ENCODE measurements at places on chromosomes 6 and 20. TPM values are rescaled to one million over a fixed set of nuclear protein-coding genes. Genes with fewer than 3 reads are reported as not detected.

DNA sequence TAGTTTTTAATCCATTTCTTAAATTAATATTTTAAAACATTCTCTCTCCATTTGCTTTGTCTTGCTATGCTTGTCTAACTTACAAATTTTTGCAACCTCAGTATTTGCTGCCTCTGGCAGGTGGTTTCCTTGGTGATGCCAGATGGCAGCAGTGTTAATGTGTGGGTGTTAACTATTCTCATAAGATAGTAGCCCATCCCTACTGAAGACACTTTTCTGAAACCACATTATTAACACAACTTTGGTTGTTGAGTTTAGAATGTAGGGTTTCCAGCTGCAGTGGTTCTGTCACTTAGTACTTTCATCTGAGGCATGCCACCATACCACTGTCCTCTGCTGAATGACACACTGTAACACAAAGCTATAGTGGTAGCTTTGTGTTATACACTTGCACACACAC lies 75.1 kb downstream of the MYO6 start:
- DNase-seq = no peak

GRCh38 chr20:24630486-24631172 lies 161.2 kb downstream of the SYNDIG1 start:
- DNase-seq = no peak

- DNase-seq = peak; percentile 35
Measured at GRCh38 chr6:132190815-132191175, 210.5 kb downstream of the MOXD1 start.

GRCh38 chr6:140669321-140669720 lies 1294.9 kb upstream of the CITED2 start:
- no peak for DNase-seq

DNA sequence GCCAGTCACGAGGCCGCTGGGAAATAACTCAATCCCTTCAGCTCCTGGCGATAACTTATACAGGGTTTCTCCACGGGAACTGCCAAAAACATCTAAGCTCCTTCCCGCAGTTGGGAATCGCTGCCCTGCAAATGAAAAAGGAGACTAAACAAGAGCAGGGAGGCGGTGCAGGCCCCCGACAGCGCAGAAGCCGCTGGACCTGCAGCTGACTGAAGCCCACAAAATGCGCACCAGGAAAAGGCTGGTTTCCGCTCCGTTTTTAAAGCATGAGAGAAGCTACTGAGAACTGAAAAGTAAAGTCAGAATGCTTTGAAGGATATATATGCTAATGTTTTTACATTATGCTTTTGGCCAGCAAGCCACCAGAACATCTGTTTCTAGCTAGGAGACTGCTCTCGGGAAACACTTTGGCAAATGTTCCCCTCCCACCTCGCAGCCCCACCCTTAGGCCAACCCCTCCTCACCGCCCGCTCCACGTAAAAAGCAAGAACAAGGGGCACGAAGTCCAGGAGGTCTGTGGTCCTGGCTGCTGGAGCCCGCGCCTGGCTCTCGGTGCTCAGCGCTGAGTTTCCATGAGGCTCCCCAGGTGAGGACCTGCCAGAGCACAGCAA lies 90.5 kb downstream of the SOD2 start:
- DNase-seq = no peak

DNA sequence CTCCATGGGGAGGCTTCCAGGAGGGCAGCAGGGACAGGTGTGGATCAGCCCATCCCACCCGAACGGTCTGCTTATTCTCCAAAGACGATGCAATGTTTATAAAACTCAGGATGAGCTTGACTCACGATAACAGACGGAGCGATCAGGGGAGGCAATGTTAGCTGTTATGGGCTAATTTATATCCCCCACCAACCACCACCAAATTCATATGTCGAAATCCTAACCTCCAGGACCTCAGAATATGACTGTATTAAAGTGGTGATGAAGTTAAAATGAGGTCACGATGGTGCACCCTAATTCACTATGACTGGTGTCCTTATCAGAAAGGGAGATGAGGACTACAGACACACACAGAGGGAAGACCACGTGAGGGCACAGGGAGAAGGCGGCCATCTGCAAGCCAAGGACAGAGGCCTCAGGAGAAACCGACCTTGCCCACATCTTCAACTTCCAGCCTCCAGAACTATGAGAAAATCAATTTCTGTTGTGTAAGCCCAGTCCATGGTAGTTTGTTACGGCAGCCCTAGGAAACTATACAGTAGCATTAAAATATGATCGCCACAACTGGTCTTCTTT lies 7.0 kb downstream of the ADTRP start:
- peak; percentile 78 for DNase-seq

- DNase-seq = no peak
Measured at GRCh38 chr6:48084201-48084600, 26.8 kb downstream of the PTCHD4 start.

- DNase-seq = peak; percentile 49
Measured at GRCh38 chr6:143507358-143508145, 4.0 kb downstream of the FUCA2 start.

DNA sequence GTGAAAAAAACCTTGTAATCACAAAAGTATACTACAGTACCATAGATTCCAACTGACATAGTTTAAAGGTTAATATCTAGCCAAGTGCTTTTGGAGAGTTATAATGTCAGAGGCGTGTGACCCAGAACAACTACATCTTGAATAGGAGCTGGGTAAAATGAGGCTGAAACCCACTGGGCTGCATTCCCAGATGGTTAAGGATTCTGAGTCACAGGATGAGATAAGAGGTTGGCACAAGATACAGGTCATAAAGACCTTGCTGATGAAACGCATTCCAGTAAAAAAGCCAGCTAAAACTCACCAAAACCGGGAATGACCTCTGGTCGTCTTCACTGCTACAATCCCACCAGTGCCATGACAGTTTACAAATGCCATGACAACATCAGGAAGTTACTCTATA lies 22.4 kb upstream of the KIAA0408 start:
- peak; percentile 79 for DNase-seq

GRCh38 chr6:162651505-162651904 lies 76.1 kb downstream of the PRKN start:
- DNase-seq = no peak

DNA sequence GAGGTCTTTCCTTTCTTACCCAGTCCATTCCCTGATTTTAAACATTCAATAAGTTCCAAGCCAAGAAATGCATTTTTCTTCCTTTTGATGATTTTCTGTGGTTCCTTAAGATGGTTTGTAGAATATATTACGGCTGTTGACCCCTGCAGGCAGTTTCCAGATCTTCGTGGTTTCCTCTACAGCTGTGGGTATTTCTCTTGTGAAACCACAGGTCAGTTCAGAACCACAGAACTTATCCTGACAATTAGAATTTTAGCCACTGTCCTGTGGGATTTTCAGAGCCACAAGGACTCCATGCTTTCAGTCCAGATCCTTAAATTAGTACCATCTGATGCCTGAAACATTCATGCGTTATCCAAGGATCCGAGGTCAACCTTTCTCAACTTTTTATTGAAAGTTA lies 29.7 kb upstream of the EXOC2 start:
- DNase-seq = peak; percentile 5

- peak; percentile 70 for DNase-seq
Measured at GRCh38 chr6:7145885-7146828, 38.4 kb downstream of the RREB1 start.

DNA sequence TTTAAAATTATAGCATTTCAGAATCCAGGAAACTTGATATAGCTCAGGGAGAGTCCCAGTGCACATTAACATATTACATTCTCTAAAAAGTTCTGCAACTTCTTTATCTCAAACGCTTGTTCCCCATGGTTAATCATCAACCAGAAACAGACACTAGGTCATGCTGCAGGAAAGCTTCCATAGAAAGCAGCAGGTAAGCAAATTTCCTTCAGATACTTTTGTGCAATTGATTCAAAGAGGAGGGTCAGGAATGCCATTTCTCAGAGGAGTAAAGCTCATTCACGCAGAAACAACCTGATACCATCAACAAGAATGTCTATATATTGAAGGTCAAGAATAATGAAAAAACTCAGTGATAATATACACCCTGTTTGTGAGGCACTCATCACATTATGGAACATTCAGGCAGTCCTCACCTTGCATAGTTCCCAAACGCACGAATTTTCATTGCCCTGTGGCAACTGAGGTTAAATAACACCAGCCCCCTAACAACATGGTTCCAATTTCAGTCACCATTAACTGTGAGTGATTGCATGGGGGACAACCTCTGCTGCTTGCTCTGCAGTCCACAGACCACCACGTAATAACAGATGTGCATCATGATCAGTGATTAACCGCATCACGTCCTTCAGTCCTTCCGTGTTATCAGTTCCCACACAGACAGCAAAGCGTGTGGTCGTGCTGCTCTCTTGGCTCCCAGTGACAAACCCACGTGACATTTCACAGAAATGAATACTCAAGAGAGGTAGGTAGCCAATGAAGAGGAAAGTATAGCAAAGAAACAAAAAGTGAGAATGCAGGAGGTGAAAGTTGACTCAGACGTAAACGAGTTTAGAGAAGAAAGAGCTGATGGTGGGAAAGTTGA lies 95.7 kb downstream of the LY86 start:
- DNase-seq = no peak

DNA sequence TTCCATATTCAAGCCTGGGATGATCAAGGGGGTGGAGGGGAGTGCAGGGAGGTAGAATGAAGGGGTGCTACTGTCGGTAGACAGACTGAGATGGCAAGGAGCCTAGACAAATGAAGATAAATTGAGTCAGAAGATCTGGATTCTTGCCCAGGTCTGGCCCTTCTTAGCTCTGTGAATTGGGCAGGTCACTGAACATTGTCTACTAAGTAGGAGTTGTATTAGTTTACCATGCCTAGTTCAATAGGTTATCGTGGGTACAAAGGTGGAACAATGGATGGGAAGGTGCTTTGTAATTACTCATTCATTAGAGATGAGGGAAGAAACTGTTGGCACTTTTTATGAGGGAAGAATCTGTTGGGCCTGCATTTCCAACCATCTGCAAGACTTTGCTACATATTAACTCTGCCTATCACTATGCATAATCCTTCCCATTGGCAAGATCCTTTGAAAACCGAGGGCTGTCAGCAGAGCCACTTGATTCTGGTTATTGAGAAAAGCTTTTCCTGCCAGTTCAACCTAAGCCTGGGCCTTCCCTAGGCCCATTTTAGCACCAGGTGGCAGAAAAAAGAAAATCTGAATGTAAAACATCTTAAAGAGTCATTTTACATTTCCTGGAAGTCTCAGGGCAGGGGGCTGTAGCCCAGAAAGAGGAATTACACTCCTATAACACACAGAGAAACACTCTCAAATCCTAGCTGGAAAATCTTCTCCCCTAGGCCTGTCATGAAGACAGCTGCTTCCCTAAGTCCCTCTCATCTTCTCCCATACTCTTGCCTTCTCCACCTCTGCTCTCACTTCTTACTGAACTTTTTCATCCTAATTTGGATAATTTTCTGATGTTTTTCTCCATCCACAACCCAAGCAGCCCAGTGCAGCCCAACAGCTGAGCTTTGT lies 103.5 kb downstream of the CD24 start:
- DNase-seq = peak; percentile 18

DNA sequence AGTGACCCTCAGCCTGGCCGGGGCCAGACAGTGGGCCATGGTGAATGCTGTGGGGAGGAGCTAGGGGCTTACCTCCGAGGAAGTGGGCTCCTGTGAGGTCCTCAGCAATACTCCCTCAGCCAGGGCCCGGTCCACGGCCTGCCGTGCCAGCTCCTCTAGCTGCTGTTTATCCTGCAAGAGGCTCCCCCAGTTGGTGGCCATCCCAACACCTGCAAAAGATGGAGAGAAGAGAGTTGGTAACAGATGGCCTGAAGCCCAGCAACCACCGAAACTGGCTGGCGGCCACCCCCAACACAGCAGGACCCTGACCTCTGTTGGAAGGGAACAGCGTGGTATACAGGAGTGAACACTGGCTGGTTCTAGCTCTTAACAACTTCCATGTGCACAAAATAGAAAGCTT lies 4.0 kb downstream of the GSS start:
- DNase-seq = no peak

DNA sequence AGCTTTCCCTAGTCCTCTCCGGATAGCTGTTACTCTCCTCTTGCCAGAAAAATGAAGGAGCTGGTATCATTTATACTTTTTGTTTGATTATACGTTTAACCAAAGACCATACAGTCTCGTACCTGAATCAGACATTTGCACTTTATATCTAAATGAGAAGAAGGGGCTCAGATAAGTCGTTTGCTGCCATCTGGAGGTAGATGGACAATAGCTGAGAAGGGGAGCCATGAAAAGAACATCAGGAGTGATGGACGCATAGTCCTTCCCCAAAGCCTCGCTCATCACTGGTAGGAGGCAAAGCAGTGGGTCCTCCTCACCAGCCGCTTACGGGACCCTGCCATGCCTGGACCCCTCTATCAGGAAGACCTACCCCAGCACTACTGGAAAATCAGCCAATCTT lies 45.4 kb downstream of the RPF2 start:
- DNase-seq = no peak

BNIP5 gene
- not detected for total RNA-seq

HEY2 gene
- 0.16 TPM for total RNA-seq

OTOR gene
- not detected for total RNA-seq

SCP2D1 gene
- not detected for total RNA-seq

DEK gene
- 195 TPM for total RNA-seq

REM1 gene
- total RNA-seq = not detected

PERP gene
- 39.9 TPM for total RNA-seq

TMEM200A gene
- 23.2 TPM for total RNA-seq

APOBEC2 gene
- not detected for total RNA-seq

POU5F1 gene
- not detected for total RNA-seq
